T-helper 2 cell (primary cell): ENCODE measurements at places on chromosomes 11 and 22.

- DNase-seq, result no peak
Observed at GRCh38 chr11:1041149-1041467, 4.6 kb upstream of the MUC6 start.

DNA sequence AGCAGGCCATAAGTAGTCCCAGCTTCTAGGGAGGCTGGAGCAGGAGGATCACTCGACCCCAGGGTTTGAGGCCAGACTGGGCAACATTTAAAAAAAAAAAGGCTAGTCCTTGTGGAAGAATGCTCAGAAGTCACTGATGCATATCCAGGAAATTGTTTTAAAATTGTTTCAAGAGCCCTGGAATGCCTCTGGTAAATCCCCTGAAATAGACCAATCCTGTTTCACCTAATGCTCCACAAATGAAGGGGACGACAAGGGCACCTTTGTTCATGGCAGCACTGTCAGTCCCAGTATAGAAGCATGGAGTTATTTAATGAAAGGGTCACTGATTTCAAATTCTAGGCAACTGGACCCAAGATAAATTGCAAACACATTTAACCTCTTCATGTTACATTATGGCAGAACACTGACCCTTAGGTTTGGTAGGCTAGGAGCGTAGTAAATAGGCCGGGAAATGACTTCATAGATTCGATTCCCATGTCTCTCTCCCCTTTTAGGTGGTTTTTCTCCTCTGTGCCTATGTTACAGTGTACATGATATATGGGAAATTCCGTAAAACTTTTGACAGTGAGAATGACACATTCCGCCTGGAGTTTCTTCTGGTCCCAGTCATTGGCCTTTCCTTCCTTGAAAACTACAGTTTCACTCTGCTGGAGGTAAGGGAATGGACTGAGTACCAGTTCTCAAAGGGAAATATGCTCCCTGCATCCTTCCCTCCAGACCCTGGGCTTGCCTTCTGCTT is 11.4 kb downstream of the KDELR3 start:
- no peak for DNase-seq

GRCh38 chr11:134098566-134099184 is 29.8 kb downstream of the JAM3 start:
- DNase-seq, result no peak

GRCh38 chr11:45085646-45086501 is 60.6 kb upstream of the PRDM11 start:
- DNase-seq, result no peak

- no peak for DNase-seq
Observed at GRCh38 chr11:128947773-128948172, 5.1 kb upstream of the TP53AIP1 start.

GRCh38 chr22:32607086-32607485 is 132.5 kb downstream of the FBXO7 start:
- DNase-seq, result no peak

DNA sequence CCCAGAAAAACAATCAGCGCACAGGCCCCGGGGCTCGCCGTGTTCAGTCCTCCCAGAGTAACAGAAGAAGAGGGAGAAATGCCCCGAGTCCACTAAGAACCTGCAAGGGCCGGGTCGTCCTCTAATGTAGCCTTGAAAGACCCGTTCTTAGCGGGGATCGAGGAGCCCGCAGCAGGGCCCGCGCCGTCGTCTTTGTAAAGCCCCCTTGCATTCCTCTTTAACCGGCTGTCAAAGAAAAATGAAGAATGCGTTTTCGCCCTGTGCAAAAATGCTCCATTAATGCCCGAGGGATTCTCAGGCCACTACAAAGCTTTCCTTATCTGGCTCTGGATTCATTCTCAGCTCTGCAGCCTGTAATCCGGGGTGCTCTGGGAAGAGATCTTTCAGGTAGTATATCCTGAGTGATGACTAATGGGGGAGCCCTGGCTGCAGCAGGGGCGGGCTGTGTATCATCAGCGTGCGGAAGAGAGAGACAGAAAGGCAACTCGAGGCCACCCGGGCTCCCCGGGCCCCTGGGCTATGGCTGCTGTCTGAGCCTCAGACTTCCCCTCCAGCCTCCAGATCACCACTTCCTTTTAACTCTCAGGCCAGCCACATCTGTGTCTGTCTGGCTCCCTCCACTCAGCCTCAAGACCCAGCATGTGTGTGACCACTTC is 78.2 kb downstream of the FBLN1 start:
- no peak for DNase-seq

DNA sequence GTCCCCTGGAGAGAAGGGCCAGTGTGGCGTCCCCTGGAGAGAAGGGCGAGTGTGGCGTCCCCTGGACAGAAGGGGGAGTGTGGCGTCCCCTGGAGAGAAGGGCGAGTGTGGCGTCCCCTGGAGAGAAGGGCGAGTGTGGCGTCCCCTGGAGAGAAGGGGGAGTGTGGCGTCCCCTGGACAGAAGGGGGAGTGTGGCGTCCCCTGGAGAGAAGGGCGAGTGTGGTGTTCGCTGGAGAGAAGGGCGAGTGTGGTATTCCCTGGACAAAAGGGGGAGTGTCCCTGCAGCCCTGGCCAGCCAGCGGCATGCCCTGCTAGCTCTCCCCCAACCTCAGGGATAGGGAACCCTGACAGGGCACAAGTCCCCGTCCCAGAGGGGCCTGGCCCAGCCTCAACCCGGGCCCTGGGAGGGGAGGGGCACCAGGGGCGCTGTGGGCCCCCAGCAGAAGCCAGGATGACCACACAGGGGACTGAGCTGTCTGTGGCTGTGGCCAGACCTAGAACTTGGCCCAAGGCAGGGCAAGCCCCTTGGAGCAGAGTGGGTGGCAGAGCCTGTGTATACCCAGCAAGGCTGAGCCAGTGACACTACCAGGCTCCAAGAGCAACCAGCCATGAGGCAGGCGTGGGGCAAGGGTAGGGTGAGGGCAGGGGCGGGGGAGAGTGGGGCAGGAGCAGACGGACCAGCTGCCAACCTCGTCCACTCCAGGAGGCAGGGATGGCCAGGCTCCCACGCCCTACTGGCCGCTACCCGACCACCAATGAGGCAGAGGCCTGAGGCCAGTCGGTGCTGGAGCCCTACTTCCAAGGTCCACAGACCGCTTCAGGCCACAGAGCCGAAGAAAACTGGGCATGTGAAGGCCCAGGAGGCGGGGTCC is 4.2 kb downstream of the HRAS start:
- no peak for DNase-seq

- DNase-seq, result no peak
Observed at GRCh38 chr11:128625326-128625725, 38.0 kb upstream of the ETS1 start.

DNA sequence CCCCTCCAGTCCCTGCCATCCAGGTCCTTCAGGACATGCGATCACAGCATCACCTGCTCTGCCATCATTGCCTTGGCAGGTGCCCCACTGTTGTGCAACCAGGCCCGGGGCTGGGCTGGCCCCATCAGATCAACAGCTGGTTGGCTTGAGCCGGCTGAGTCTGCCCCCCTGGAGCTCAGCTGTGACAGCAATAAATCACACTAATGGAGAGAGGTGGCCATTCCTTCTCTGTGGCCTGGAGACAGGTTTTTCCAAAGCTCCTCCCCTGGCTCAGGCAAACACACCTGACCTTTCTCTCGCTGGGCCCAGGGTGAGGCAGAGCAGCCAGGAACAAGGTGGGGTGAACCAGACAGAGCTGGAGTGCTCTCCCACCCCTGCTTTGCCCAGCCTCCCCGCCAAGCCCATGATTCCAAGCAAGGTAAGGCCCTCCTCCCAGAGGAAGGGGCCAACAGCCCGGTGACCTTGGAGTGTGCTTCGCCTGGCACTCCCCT is 8.9 kb upstream of the FXYD2 start:
- DNase-seq, result no peak

DNA sequence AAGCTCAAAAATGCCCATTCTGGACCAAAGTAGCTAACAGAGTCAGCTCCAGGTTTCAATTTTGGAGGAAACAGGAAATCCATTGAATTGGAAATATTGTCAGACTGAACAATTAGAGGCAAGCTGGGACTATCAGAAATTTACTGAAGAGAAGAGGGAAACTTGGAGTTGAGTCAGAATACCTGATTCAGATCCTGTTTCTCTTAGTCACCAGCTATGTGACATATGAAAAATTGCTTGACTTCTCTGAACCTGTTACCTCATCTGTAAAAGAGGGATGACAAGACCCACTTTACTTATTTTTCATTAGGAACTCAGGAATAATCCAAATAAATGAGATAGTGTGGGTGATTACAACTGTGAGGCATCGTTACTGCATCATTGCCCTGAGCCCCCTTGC is 148.9 kb upstream of the CADM1 start:
- no peak for DNase-seq
